ENCODE measurements at places on chromosomes 7 and 10. TPM values are rescaled to one million over a fixed set of nuclear protein-coding genes. Genes with fewer than 3 reads are reported as not detected.

DNA sequence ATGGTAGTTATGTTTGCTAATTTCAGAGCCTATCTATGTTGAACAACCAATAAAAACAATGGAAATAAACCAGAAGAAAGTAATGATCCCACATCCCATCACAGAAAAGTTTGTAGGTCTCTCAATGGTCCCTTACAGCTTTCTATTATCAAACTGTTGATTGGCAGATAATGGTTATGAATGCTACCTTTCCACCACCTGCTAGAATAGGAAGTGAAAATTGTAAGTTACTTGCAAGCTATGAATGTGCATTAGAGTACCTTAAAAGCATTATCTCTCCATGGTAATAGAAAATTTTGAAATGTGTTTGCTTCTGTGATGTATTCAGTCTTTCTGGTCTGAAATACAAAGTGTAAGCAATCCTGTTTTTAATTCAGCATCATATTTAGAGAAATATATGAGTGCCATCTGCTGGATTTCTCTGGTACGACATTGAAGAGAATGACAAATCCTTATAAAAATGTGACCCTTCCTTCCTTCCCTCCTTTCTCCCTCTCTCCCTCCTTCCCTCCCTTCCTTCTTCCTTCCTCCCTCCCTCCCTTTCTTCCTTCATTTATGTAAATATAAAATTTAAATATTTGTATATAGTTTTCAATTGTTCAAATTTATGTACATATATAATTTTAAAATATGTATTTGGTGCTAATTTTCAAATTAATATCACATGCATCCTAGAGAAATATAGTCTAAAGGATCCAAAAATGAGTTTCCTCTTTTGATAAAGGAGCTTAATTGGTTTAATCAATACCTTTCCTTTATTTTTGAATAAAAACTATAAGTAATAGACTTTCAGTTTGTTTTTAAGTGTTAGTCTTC is 41.4 kb upstream of the PNLIPRP3 start:
- no peak for DNase-seq
- H3K4me3 ChIP-seq: no peak overlapping the region
- no peak overlapping the region for H3K27ac ChIP-seq
- H3K36me3 ChIP-seq: no peaks in the 10 kb centered on the region
- no peaks in the 10 kb centered on the region for H3K4me1 ChIP-seq

GRCh38 chr10:87053111-87053510 is 33.0 kb downstream of the FAM25A start:
- peaks cover 33% of the 10 kb centered on the region for H3K36me3 ChIP-seq
- H3K4me3 ChIP-seq: no peak overlapping the region
- H3K4me1 ChIP-seq: peaks cover 4% of the 10 kb centered on the region
- H3K27ac ChIP-seq: no peak overlapping the region
- no peaks in the 10 kb centered on the region for H3K27me3 ChIP-seq

DNA sequence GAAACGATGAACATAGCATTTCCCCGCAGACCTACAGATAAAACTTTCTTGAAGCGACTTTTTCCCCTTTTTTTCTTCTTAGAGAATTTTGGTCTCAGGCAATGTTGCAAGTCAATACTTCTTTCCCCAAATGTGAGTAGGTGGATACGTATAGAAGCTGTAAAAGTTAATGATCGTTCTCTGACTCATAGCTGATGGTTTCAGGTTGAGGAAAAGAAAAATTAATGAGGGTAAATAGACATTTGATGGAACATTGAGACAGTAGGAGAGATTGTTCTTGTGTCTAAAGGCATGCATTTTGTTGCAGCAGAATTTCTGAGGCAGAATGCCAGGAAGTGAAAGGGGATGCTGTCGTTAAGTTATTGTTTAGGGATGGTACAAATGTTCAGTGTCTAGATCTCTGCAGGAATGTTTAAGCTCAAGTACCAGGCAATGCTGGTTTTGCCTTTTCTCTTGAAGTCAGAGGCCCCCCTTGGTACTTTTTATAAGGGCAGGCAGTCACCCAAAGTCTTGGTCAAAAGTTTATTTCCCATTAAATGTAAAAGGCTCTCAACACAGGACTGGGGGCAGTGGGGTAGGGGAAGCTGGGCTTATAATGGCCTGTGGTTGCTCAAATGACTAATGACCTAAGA is 9.3 kb downstream of the TCF7L2 start:
- H3K4me3 ChIP-seq: no peak overlapping the region
- H3K27me3 ChIP-seq: no peaks in the 10 kb centered on the region
- H3K36me3 ChIP-seq: no peaks in the 10 kb centered on the region
- DNase-seq: no peak

GRCh38 chr7:90701021-90701420 is 104.9 kb downstream of the CDK14 start:
- no peak overlapping the region for H3K27ac ChIP-seq
- H3K4me1 ChIP-seq: peaks cover 8% of the 10 kb centered on the region
- H3K36me3 ChIP-seq: no peaks in the 10 kb centered on the region
- no peak for DNase-seq
- peak overlapping the region; percentile 62 for H3K4me3 ChIP-seq

- H3K4me1 ChIP-seq: no peaks in the 10 kb centered on the region
- no peak for DNase-seq
- H3K27ac ChIP-seq: no peak overlapping the region
- H3K36me3 ChIP-seq: no peaks in the 10 kb centered on the region
- H3K27me3 ChIP-seq: no peaks in the 10 kb centered on the region
These were observed 695.4 kb downstream of the LRMDA start for GRCh38 chr10:76126607-76127527.

GRCh38 chr7:140732416-140732815 is 35.9 kb downstream of the NDUFB2 start:
- peaks cover 3% of the 10 kb centered on the region for H3K36me3 ChIP-seq
- H3K4me3 ChIP-seq: no peak overlapping the region
- DNase-seq: no peak
- H3K27ac ChIP-seq: no peak overlapping the region

DNA sequence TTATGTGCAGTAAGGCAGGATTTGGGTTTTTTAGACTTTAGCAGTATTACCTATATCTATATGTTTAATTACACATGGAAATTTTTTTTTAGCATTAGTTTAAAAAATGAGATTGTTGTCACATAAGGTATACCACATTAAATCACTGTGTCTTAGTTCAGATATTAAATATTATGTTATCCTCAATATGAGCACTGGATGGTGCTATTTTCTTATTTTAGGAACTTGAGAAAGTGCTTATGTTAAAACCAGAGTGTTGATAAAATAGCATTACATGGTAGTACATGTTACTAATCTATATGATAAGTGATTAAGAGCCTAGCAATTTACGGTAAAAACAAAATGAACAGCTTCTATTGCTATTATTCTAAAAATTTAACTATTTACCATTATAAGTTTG is 28.8 kb downstream of the MIOS start:
- H3K27me3 ChIP-seq: no peaks in the 10 kb centered on the region
- H3K36me3 ChIP-seq: peaks cover 5% of the 10 kb centered on the region
- H3K27ac ChIP-seq: no peak overlapping the region
- no peak for DNase-seq

GRCh38 chr10:79299397-79300241 is 47.6 kb upstream of the PPIF start:
- peaks cover 58% of the 10 kb centered on the region for H3K36me3 ChIP-seq
- H3K4me1 ChIP-seq: peaks cover 4% of the 10 kb centered on the region
- no peak overlapping the region for H3K27ac ChIP-seq
- DNase-seq: no peak

DNA sequence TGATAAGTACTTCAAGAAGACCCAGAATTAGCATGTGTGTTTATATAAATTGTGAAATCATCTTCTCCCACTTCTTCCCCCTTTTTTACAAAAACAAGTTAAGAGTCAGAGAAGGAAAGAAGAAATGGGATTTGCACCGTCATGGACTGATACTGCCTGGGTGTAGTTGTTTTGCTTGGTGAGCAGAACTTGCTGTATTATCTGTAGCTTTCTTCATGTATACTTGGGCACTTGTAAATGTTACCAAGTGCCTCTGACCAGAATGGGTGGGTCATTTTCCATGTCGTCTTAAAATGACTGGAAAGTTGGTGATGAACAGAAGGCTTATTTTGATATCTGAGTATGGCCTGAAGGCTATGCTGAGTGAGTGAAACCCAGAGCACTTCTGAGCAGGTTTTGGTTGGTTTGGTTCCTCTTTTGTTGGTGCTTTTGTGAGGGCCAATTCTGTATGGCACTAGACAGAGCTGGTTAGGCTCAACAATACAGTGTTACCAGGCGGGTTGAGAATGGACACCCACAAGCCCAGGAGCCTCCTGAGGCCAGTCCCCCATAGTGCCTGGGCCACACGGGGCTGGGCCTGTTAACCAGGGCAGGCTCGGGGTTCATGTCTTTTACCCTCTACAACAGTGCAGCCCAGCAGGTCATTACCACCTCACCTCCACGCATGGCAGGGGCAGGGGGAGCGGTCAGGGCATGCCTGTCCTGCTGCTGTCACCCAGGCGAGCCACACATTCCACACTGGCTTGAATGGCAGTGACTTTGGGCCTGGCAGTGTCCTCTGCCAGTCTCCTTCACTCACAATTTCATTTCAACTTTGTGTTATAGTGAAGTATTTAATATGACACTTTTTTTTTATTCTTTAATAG is 115.1 kb downstream of the CCNY start:
- H3K4me1 ChIP-seq: peaks cover 69% of the 10 kb centered on the region
- no peaks in the 10 kb centered on the region for H3K27me3 ChIP-seq
- no peaks in the 10 kb centered on the region for H3K36me3 ChIP-seq
- no peak for DNase-seq

GRCh38 chr7:43693687-43694398 is 35.5 kb downstream of the COA1 start:
- no peak overlapping the region for H3K4me3 ChIP-seq
- H3K36me3 ChIP-seq: no peaks in the 10 kb centered on the region
- DNase-seq: no peak
- no peaks in the 10 kb centered on the region for H3K4me1 ChIP-seq
- no peak overlapping the region for H3K27ac ChIP-seq
- no peaks in the 10 kb centered on the region for H3K27me3 ChIP-seq

- DNase-seq: no peak
- no peaks in the 10 kb centered on the region for H3K4me1 ChIP-seq
- H3K36me3 ChIP-seq: no peaks in the 10 kb centered on the region
These were observed 41.8 kb downstream of the INSIG1 start for GRCh38 chr7:155339474-155339873.

- no peaks in the 10 kb centered on the region for H3K36me3 ChIP-seq
- no peaks in the 10 kb centered on the region for H3K4me1 ChIP-seq
- H3K27ac ChIP-seq: no peak overlapping the region
- H3K27me3 ChIP-seq: no peaks in the 10 kb centered on the region
These were observed 55.8 kb downstream of the AKR1C4 start for GRCh38 chr10:5252177-5253037.

GRCh38 chr10:96718304-96718990 is 1.9 kb downstream of the PIK3AP1 start:
- peak overlapping the region; percentile 87 for H3K4me3 ChIP-seq
- H3K27ac ChIP-seq: peak overlapping the region; percentile 11
- no peaks in the 10 kb centered on the region for H3K36me3 ChIP-seq

DNA sequence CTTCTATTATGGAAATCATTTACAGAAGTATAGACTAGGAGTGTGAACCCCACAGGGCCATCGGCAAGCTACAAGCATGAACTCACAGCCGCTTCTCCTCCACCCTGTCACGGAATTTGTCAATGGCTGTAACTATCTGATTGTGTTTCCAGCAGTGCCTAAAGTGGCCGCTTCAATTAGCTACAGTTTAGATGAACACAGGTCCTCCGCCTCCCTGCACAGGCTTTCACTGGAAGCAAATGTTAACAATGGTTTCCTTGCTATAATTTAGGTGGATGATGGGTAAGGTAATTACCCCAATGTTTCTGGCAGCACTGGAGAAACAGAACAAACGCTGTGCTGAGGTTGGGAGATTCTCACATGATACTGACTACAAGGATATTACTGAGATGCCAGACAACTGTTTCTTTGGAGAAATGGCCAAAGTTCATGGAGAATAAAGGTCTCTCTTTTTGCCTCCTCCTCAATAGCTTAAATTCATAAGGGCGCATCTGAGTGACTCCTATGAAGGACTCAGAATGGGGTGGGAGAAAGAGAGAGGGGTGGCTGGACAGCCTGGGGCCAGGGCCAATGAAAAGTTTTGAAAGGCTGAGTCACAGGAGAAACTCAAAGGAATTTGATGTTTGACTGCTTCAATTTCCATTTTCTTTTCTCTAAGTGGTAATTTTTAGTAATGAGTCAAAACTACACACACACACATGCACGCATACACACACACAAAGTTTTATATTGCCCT is 78.9 kb downstream of the SVIL start:
- H3K27me3 ChIP-seq: no peaks in the 10 kb centered on the region
- H3K27ac ChIP-seq: peak overlapping the region; percentile 82
- no peak overlapping the region for H3K4me3 ChIP-seq
- H3K4me1 ChIP-seq: peaks cover 17% of the 10 kb centered on the region
- peaks cover 35% of the 10 kb centered on the region for H3K36me3 ChIP-seq

- no peak overlapping the region for H3K4me3 ChIP-seq
- H3K27ac ChIP-seq: no peak overlapping the region
- H3K36me3 ChIP-seq: no peaks in the 10 kb centered on the region
- no peak for DNase-seq
- no peaks in the 10 kb centered on the region for H3K4me1 ChIP-seq
These were observed 76.2 kb downstream of the WDR11 start for GRCh38 chr10:120927352-120927751.

DNA sequence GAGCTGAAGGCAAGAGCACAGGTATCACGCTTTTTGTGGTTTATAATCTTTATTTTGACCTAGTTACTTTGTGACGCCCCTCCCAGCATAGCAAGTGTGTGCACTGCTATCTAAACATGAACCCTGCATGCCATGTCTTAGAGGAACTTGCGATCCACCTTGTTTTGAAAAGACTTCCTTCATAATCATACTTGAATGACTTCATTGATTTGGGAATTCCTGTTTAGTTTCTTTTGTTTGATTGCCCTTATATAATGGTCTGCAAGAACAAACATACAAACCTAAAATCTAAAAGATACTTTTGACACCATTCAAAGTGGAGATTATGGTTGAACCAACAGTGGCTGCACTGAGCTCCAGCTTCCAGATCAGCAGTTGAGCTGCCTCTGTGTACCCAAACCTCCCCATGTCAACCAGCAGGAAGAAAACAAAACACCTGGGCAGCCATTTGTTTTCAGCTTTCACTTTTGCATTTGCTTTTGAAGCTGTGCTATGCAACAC is 132.6 kb downstream of the CELF2 start:
- peaks cover 65% of the 10 kb centered on the region for H3K4me1 ChIP-seq
- DNase-seq: no peak
- H3K27ac ChIP-seq: no peak overlapping the region
- H3K27me3 ChIP-seq: no peaks in the 10 kb centered on the region
- no peak overlapping the region for H3K4me3 ChIP-seq
- H3K36me3 ChIP-seq: no peaks in the 10 kb centered on the region

- H3K27ac ChIP-seq: no peak overlapping the region
- no peaks in the 10 kb centered on the region for H3K36me3 ChIP-seq
- no peaks in the 10 kb centered on the region for H3K4me1 ChIP-seq
- no peak for DNase-seq
- H3K27me3 ChIP-seq: no peaks in the 10 kb centered on the region
These were observed 530.6 kb downstream of the ANKRD7 start for GRCh38 chr7:118755067-118755625.

- no peaks in the 10 kb centered on the region for H3K36me3 ChIP-seq
- H3K27ac ChIP-seq: no peak overlapping the region
- H3K27me3 ChIP-seq: no peaks in the 10 kb centered on the region
- no peak overlapping the region for H3K4me3 ChIP-seq
- no peak for DNase-seq
These were observed 640.4 kb downstream of the TYW1 start for GRCh38 chr7:67637023-67637358.

Gene SPDYE8
- not detected for total RNA-seq

Gene FMC1
- 11.4 TPM for total RNA-seq

Gene MNX1
- total RNA-seq: not detected

Gene NEUROG3
- total RNA-seq: not detected

Gene TAS2R3
- total RNA-seq: not detected

Gene CALCR
- not detected for total RNA-seq

Gene INSYN2A
- total RNA-seq: 0.35 TPM

Gene FBXL13
- 2.5 TPM for total RNA-seq

Gene BAIAP2L1
- total RNA-seq: 0.63 TPM

Gene SPDYE16
- 1.4 TPM for total RNA-seq
